WTC11 (cell line): ENCODE measurements at places on chromosomes 5 and 9.
A peak's percentile ranks its signal among the peaks of the same experiment; 100 is the strongest.

GRCh38 chr5:122515709-122516431 is 203.8 kb downstream of the SNCAIP start:
- peak; percentile 52 for DNase-seq

DNA sequence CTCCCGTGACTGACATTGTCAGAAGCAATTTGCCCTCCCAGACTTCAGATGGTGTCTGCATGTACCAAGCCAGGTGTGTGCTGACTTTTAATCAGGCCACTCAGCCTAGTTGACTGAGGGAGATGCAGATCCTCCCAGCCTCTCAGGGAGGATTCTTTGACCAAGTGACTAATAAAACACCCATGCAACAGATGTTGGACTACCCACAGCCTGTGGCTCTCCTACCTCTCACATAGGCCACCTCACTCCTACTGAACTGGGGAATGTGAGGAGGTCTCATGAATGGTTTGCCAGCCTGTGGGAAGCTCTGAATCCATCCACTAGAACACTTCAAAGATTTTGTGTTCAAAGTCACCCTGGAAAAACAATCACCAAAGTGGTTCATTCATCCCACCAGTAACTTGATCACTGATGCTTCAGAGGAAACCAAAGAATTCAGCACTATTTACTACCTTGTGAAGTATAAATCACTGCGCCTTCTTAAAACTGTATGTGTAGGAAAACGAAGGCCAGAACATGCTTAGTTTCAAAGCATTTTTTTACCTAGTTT is 80.1 kb downstream of the ESM1 start:
- no peak for DNase-seq

DNA sequence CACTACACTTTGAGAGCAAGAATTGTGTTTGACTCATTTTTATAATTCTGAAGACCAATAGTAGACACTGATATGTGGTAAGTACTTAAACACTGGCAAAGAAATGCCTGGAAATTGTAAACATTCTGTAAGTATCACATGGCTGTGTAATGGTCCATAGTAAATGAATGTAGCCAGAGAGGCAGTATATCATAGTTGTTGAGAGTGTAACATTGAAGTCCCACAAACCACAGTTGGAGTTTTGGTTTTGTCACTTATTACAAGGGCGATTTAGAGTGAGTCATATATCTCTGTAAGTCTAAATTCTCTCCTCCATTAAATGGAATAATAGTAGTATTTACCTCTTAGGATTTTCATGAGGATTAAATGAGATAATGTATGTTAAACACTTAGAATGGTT is 181.1 kb upstream of the MEF2C start:
- no peak for DNase-seq

GRCh38 chr5:140311011-140311467 is 8.1 kb upstream of the PFDN1 start:
- no peak for DNase-seq

- DNase-seq, result no peak
These were observed 255 bp upstream of the TRPM6 start for GRCh38 chr9:74887981-74888370.

GRCh38 chr5:117201001-117201400 is 626.4 kb upstream of the SEMA6A start:
- DNase-seq, result no peak

- DNase-seq, result no peak
These were observed 81.8 kb downstream of the FBXW11 start for GRCh38 chr5:171924493-171925122.

DNA sequence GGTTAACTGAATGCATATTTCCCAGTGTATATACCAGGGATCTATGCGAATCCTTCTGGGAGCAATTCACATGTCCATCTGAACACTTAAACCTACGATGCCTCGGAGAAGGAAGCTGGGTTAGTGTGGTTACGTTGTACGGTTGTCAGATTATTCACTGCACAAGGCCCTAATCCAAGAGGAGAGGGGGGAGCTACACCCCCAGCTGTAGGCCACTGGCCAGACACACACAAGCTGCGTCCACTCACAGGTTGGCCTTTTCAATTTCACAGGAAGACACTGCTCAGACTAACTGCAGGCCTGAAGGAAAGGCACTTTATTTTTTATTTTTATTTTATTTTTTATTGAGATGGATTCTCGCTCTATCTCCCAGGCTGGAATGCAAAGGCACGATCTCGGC is 184.5 kb upstream of the GNA14 start:
- DNase-seq, result no peak

DNA sequence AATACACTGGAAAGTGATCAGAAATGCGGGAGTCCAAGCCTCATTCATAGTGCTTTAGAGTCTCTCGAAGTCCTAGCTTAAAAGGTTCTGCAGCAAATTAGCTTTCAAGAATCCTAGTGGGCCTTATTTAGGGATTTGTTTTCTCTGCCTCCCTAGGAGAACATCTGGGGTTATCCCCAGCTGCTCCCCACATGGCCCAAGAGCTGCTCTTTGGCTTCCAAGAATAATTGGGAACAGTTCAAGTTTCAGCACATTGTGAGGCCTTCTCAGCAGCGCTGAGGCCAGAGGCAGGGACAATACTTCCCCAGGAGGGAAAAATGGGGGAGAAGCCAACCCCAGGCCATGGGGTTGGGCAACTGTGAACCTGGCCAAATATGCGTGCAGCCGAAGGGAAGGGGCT is 108.7 kb downstream of the LIFR start:
- DNase-seq, result no peak

- DNase-seq, result no peak
These were observed 3.0 kb downstream of the GRK6 start for GRCh38 chr5:177429248-177430040.

DNA sequence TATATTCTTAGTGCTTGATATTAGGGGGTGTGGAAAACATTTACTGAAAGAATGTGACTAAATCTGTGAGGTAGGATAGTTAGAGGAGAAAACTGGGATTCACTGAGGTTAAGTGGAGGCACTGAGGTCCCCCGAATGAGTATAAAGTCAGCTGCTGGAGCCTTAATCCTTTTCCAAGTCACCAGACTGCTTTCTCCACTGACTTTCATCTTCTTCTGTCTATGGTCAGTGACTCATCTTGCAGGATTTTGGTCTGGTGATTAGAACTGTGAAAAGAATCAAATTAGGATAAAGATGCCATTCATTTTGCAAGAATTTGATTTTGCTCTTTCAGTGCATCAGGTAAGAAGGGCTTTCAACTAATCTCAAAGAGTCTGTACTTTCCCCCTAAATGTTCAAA is 89.3 kb upstream of the ALDH1A1 start:
- no peak for DNase-seq

GRCh38 chr9:94741866-94742265 is 15.4 kb downstream of the AOPEP start:
- DNase-seq, result no peak

GRCh38 chr5:167793700-167794099 is 497.7 kb upstream of the WWC1 start:
- no peak for DNase-seq

DNA sequence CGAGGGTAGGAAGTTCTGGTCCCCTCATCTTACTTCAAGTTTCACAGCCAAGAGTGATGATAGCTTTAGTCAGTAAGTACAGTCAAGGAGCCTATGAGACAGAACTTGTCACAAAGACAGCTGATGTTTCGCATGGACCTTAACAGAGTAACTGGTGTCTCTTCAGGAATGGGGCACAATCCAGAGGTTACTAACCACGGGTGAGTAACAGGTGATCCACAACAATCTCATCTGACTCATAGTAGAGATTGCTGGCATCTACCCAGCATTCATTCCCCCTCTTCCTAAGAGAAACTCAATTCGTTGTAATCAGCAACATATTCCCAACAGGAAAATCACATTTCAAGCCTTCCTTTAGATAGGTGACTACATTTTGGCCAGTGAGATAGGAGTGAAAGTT is 126.7 kb downstream of the SNX18 start:
- DNase-seq, result no peak
